ENCODE measurements at places on chromosomes 4 and X. TPM values are rescaled to one million over a fixed set of nuclear protein-coding genes. Genes with fewer than 3 reads are reported as not detected.

Gene CCKAR
- total RNA-seq, result 2.5 TPM

Gene UGT8
- total RNA-seq, result not detected

DNA sequence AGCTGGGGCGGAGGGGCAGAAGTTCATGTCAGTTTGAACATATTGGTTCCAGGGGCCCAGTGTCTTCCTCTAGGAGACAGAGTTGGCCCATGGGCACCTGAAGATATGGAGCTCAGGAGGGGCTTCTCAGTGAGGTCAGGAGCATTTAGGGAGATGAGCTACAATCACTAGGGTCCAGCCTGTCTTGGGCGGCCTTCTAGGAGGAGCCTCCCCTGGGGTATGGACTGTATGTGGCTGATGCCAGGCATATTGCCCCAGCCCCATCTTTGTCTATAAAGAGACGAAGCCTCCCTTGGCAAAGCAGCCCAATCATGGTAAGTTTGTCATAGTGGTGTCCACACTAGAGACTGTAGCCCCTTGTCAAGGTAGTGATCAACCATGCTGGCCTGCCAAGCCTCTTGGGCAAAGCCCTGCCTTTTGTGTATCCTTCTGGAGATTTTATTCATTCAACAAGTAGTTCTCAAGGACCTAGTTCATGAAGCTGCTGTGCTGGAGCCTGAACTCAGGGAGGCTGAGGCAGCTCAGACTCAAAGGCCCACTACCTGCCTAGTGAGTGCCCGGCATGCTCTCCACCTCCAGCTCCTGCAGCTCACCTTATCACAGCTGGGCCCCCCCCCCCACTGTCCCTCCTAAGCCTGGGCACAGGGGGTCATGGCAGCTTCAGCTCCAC, 5.4 kb upstream of the CNGA2 start:
- H3K4me3 ChIP-seq, result no peak overlapping the region
- H3K27ac ChIP-seq, result no peak overlapping the region
- H3K27me3 ChIP-seq, result no peaks in the 10 kb centered on the region
- no peak for DNase-seq

Gene CSAG1
- not detected for total RNA-seq

DNA sequence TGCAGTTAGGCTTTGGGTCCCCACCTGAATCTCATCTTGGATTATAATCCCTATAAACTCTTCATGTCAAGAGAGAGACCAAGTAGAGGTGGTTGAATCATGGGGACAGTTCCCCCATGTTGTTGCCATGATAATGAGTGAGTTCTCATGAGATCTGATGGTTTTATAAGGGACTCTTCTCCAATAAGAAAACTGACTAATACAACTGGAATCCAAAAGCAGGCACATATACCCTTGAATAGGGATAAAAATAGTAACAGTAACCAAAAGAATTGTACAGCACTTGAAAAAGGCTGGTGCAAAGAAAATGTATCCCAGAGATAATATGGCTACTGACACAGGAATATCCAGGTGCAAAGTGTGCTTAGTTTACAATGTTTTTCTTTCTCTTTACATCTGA, 351.5 kb upstream of the MAD2L1 start:
- no peak overlapping the region for H3K27ac ChIP-seq
- H3K4me1 ChIP-seq, result no peaks in the 10 kb centered on the region

Gene ITM2A
- not detected for total RNA-seq

DNA sequence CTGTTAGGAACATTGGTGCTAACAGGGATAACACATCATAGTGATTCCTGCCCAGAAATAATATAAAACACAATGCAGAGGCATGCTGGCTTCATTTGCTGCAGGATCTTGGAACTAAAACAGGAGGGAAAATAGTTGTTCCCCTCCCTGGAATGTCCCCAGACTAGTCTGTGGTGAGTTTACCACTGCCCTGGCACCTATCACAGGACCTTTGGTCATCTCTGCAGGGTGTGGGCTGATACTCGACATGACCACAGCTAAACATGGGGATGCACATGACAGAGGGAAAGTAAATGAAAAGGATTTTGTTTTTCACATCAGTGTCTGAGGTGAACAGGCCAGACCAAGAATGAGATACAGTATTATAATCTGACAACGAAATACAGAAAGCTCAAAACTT, 160.2 kb upstream of the DKK2 start:
- H3K27ac ChIP-seq, result no peak overlapping the region
- no peak overlapping the region for H3K4me3 ChIP-seq
- no peaks in the 10 kb centered on the region for H3K27me3 ChIP-seq
- DNase-seq, result no peak
- H3K4me1 ChIP-seq, result no peaks in the 10 kb centered on the region
- H3K36me3 ChIP-seq, result no peaks in the 10 kb centered on the region

- H3K4me1 ChIP-seq, result no peaks in the 10 kb centered on the region
- no peak for DNase-seq
- H3K36me3 ChIP-seq, result no peaks in the 10 kb centered on the region
Measured at GRCh38 chr4:110959041-110959643, 336.3 kb upstream of the PITX2 start.

GRCh38 chr4:111880116-111880515, 265.1 kb upstream of the FAM241A start:
- H3K4me1 ChIP-seq, result no peaks in the 10 kb centered on the region
- H3K27ac ChIP-seq, result no peak overlapping the region
- H3K27me3 ChIP-seq, result no peaks in the 10 kb centered on the region

Gene MAGEC2
- not detected for total RNA-seq

DNA sequence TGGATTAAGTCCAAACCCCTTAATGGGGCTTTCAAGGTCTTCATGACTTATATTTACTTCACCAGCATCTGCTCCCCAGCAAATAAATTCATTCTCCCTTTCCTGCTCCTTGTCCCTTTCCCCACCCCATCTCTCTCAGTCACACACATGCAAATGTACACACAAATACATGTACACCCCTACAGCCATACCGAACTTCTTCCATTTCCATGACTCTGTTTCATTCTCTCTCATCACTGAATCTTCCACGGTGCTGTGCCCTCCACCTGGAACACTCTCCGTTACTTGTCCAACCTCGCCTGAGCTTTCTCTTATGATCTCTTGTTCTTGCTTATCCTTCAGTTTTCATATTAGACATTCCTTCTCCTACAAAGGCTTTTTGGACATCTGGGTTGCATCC, 22.0 kb upstream of the RPA4 start:
- H3K27me3 ChIP-seq, result no peaks in the 10 kb centered on the region
- no peaks in the 10 kb centered on the region for H3K36me3 ChIP-seq
- no peak for DNase-seq
- H3K4me1 ChIP-seq, result no peaks in the 10 kb centered on the region

Gene PAGE4
- total RNA-seq, result not detected

- no peaks in the 10 kb centered on the region for H3K36me3 ChIP-seq
- H3K4me3 ChIP-seq, result no peak overlapping the region
- H3K27me3 ChIP-seq, result no peaks in the 10 kb centered on the region
Measured at GRCh38 chr4:96315815-96316214, 475.9 kb downstream of the PDHA2 start.

Gene DCAF8L2
- not detected for total RNA-seq

Gene USP26
- not detected for total RNA-seq

Gene RASGEF1B
- total RNA-seq, result 5.8 TPM

DNA sequence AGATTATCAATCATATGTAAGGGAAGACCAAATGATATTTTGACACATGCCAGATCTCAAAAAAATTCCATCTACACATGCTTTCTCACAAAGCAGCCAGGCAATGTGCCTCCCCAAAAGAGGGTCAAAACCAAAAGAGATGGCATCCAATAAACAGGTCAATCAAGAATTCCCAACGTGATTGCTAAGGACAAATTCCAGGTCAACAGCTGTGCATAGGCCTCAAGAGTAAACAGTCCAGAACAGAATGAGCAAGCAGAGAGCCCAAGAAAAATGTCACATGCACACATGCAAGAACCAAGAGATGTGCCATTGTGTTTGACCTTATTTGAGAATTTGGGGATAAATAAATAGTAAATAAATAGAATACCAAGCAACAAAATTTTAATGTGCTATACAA, 136.7 kb downstream of the APBB2 start:
- no peaks in the 10 kb centered on the region for H3K4me1 ChIP-seq
- DNase-seq, result no peak
- H3K4me3 ChIP-seq, result no peak overlapping the region
- no peaks in the 10 kb centered on the region for H3K27me3 ChIP-seq
- H3K36me3 ChIP-seq, result no peaks in the 10 kb centered on the region
- H3K27ac ChIP-seq, result no peak overlapping the region

- H3K4me3 ChIP-seq, result no peak overlapping the region
- H3K36me3 ChIP-seq, result no peaks in the 10 kb centered on the region
- no peaks in the 10 kb centered on the region for H3K4me1 ChIP-seq
- H3K27me3 ChIP-seq, result no peaks in the 10 kb centered on the region
- DNase-seq, result no peak
- H3K27ac ChIP-seq, result no peak overlapping the region
Measured at GRCh38 chr4:182384631-182385091, 141.5 kb downstream of the TENM3 start.

- H3K4me3 ChIP-seq, result peak overlapping the region; percentile 58
- H3K36me3 ChIP-seq, result no peaks in the 10 kb centered on the region
- peaks cover 28% of the 10 kb centered on the region for H3K27me3 ChIP-seq
- no peak overlapping the region for H3K27ac ChIP-seq
- no peaks in the 10 kb centered on the region for H3K4me1 ChIP-seq
- peak; percentile 42 for DNase-seq
Measured at GRCh38 chrX:2829469-2830246, 928 bp downstream of the GYG2 start.

Gene ARAP2
- total RNA-seq, result 3.6 TPM

- H3K27me3 ChIP-seq, result peaks cover 20% of the 10 kb centered on the region
- H3K4me3 ChIP-seq, result no peak overlapping the region
- no peaks in the 10 kb centered on the region for H3K36me3 ChIP-seq
- H3K27ac ChIP-seq, result no peak overlapping the region
- H3K4me1 ChIP-seq, result peaks cover 17% of the 10 kb centered on the region
Measured at GRCh38 chr4:24975510-24975909, 55.2 kb downstream of the LGI2 start.

GRCh38 chrX:40145923-40146261, 48.1 kb upstream of the BCOR start:
- H3K27me3 ChIP-seq, result peaks cover 61% of the 10 kb centered on the region
- DNase-seq, result no peak
- H3K4me3 ChIP-seq, result peak overlapping the region; percentile 70
- H3K4me1 ChIP-seq, result peaks cover 9% of the 10 kb centered on the region

Gene TMEM185A
- 18.0 TPM for total RNA-seq

Gene DYNLT3
- total RNA-seq, result 56.6 TPM

DNA sequence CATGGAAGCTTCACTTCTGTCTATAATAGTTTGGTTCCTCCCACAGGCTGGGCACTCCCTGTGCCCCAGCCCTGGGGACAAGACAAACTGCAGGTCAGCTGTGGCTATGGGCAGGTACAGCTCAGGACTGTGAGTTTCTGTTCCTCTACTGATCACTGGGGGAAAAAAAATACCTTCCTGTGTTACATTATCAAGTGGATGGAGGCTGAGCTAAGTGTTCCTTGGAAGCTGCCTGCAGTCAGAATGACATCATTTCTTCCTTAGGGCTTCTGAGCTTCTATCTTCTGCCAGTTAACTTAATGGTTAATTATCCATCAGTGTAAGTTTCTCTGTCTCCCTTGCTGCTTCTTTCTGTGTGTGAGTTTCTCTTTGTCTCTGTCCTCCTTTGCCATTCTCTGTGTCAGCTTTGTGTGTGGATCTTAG, 4.6 kb downstream of the RAB33A start:
- DNase-seq, result peak; percentile 65
- H3K27me3 ChIP-seq, result no peaks in the 10 kb centered on the region
- H3K27ac ChIP-seq, result no peak overlapping the region
- no peaks in the 10 kb centered on the region for H3K36me3 ChIP-seq

GRCh38 chr4:85747882-85748491, 273.0 kb downstream of the ARHGAP24 start:
- no peaks in the 10 kb centered on the region for H3K27me3 ChIP-seq
- no peak overlapping the region for H3K4me3 ChIP-seq

DNA sequence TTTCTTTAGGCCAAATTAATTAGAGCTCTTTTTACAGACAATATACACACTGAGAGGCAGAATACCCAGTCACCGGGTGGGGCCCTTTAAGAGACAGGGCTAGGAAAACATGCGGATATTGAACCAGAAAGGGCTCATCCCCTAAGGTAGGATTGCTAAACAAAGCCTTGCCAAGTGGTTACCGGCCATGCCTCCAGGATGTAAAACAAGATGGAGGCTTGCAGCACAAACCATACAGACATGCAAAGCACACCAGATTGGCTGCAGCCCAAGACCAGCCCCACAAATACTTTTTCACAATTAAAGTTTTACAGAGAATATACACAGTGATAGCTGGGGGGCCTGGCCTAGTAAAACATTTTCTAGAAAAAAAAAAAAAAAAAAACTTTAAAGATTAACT, 210.0 kb downstream of the KLHL4 start:
- no peaks in the 10 kb centered on the region for H3K36me3 ChIP-seq
- H3K27me3 ChIP-seq, result no peaks in the 10 kb centered on the region
- no peak overlapping the region for H3K4me3 ChIP-seq
- DNase-seq, result no peak

- no peaks in the 10 kb centered on the region for H3K27me3 ChIP-seq
- H3K4me1 ChIP-seq, result no peaks in the 10 kb centered on the region
- no peak overlapping the region for H3K27ac ChIP-seq
- no peak for DNase-seq
Measured at GRCh38 chr4:187632260-187632995, 363.1 kb upstream of the ZFP42 start.

DNA sequence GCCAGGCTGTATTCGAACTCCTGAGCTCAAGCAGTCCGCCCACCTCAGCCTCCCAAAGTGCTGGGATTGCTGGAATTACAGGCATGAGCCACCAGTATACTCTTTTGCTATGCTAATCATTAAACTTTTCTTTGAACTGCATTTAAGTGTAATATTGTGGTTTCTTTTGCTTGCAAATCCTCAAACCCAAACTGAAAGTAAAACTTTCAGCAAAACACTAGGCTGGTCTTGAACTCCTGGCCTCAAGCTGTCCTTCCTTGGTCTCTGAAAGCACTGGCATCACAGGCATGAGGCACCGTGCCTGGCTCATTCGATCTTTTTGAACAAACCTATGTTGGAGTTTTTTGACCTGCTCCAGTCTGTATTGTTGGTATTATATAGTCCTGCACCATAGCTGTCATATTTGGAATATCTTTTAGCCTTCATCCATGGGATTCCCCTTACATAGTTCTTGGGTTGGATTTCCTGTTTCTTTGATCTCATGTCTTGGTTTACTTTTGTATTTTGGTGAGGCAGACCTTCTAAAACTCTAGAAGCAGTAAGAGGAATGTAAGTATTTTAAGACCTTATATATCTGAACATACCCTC, 34.1 kb downstream of the MOB1B start:
- no peak for DNase-seq
- H3K4me1 ChIP-seq, result peaks cover 3% of the 10 kb centered on the region
- H3K27ac ChIP-seq, result peak overlapping the region; percentile 3
- H3K27me3 ChIP-seq, result no peaks in the 10 kb centered on the region
- no peaks in the 10 kb centered on the region for H3K36me3 ChIP-seq
- peak overlapping the region; percentile 19 for H3K4me3 ChIP-seq
